ENCODE measurements at places on chromosomes 11 and 22. TPM values are rescaled to one million over a fixed set of nuclear protein-coding genes. Genes with fewer than 3 reads are reported as not detected.

- H3K4me3 ChIP-seq, result no peak overlapping the region
- no peaks in the 10 kb centered on the region for H3K36me3 ChIP-seq
- DNase-seq, result no peak
- no peaks in the 10 kb centered on the region for H3K27me3 ChIP-seq
- H3K27ac ChIP-seq, result no peak overlapping the region
Measured at GRCh38 chr11:108890482-108891105, 225.7 kb downstream of the DDX10 start.

OR4A16 gene
- not detected for total RNA-seq

- H3K4me3 ChIP-seq, result no peak overlapping the region
- H3K36me3 ChIP-seq, result no peaks in the 10 kb centered on the region
- DNase-seq, result no peak
- H3K27me3 ChIP-seq, result peaks cover 100% of the 10 kb centered on the region
- H3K4me1 ChIP-seq, result peaks cover 50% of the 10 kb centered on the region
- H3K27ac ChIP-seq, result no peak overlapping the region
Measured at GRCh38 chr11:44307340-44308099, 2.4 kb downstream of the ALX4 start.

DNA sequence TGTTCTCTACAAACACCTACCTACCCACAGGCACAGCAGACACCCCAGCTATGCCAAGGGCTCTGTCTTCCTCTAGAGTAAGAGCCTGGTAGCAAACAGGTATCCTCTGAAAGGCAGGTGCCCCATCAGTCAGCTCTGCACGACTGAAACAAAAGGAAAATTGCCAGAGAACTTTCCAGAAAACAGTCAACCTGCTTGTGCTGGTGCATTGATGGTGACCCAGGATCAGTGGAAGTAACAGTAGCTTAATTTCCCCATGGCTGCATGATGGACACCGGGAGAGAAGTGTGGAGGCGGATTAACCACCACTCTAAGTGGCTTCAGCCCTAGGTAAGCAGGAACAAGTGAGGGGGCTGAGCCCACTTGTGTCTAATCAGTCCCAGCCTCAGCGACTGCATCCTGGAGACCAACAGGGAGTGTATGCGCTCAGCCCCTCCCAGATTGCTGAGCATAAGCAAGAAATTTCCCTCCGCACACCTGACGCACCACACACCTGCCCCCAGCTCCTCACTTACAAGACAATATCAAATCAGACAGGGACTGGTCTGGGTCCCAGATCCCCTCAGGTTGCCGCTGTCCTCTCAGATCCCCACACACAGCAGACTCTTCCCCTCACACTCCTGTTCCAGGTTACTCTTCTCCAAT lies 70.7 kb upstream of the IGLL5 start:
- H3K36me3 ChIP-seq, result no peaks in the 10 kb centered on the region
- H3K4me3 ChIP-seq, result no peak overlapping the region
- DNase-seq, result no peak
- H3K27me3 ChIP-seq, result no peaks in the 10 kb centered on the region

ABCG4 gene
- under 0.01 TPM for total RNA-seq

FXYD2 gene
- 4.8 TPM for total RNA-seq

B4GALNT4 gene
- total RNA-seq, result 9.1 TPM

- peak overlapping the region; percentile 63 for H3K27ac ChIP-seq
- peaks cover 32% of the 10 kb centered on the region for H3K4me1 ChIP-seq
- no peaks in the 10 kb centered on the region for H3K36me3 ChIP-seq
- no peaks in the 10 kb centered on the region for H3K27me3 ChIP-seq
Measured at GRCh38 chr11:74683279-74683871, 47.9 kb downstream of the CHRDL2 start.

GRCh38 chr11:70622091-70622490 lies 223.8 kb downstream of the CTTN start:
- H3K4me3 ChIP-seq, result no peak overlapping the region
- H3K4me1 ChIP-seq, result no peaks in the 10 kb centered on the region
- H3K27ac ChIP-seq, result no peak overlapping the region
- DNase-seq, result no peak
- no peaks in the 10 kb centered on the region for H3K36me3 ChIP-seq

- peak; percentile 56 for DNase-seq
- no peaks in the 10 kb centered on the region for H3K4me1 ChIP-seq
- no peak overlapping the region for H3K27ac ChIP-seq
- no peaks in the 10 kb centered on the region for H3K27me3 ChIP-seq
- H3K4me3 ChIP-seq, result no peak overlapping the region
- peaks cover 23% of the 10 kb centered on the region for H3K36me3 ChIP-seq
Measured at GRCh38 chr22:20064545-20065262, 15.3 kb upstream of the DGCR8 start.

LRRC10B gene
- 4.4 TPM for total RNA-seq

SMTNL1 gene
- not detected for total RNA-seq

SEPTIN5 gene
- total RNA-seq, result 14.5 TPM

USP28 gene
- 29.6 TPM for total RNA-seq

FOLR2 gene
- total RNA-seq, result 41.0 TPM

DNA sequence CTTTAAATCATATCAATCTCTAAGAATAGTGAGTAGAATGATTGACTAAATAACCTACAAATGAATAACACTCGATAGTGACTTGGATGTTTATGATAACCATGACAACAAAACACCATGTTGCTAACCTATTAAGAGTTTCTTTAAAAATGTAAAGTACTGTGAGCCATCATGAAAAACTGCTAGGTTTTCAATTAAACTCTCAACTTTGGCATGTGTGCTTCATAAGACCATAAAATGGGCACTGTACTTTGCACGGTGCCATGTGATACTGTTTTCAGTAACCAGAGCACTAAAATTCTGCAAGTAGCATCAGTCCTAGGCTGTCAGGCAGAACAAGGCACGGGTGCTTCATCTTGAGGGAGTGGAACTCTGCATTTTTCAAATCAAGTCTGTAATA lies 96.2 kb upstream of the TRIM77 start:
- no peaks in the 10 kb centered on the region for H3K36me3 ChIP-seq
- no peaks in the 10 kb centered on the region for H3K4me1 ChIP-seq
- no peaks in the 10 kb centered on the region for H3K27me3 ChIP-seq
- DNase-seq, result no peak

DNA sequence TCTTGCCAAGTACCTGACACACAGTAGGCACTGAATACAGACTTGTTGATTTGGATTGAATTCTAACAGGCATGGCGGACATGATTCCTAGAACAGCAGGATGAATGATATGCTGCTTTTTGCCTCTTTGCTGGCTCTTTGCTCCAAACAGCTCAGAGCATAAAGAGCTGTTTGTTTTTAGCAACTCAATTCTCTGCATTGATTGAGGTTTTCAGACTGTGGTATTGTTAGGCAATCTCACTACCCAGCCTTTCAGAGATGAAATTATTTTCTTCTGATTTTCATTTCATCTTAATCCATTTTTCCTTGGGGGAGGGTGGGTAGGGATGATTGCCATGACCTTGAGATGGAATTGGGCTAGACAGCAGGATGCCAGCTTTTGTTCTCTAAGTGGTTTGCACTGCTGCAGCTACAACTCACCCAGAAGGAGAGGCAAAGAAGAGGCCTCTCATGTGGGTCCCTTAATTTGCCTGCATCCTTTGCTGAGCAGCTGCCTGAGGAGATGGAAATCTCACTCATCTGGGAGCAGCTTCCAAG lies 20.5 kb downstream of the COA4 start:
- no peak for DNase-seq
- no peaks in the 10 kb centered on the region for H3K27me3 ChIP-seq
- H3K36me3 ChIP-seq, result no peaks in the 10 kb centered on the region
- no peak overlapping the region for H3K27ac ChIP-seq

- DNase-seq, result no peak
- H3K4me3 ChIP-seq, result no peak overlapping the region
- no peaks in the 10 kb centered on the region for H3K27me3 ChIP-seq
- no peak overlapping the region for H3K27ac ChIP-seq
- no peaks in the 10 kb centered on the region for H3K36me3 ChIP-seq
Measured at GRCh38 chr11:130217133-130218031, 57.8 kb downstream of the ST14 start.

- H3K36me3 ChIP-seq, result no peaks in the 10 kb centered on the region
- H3K27me3 ChIP-seq, result peaks cover 37% of the 10 kb centered on the region
- peak overlapping the region; percentile 52 for H3K4me3 ChIP-seq
- H3K4me1 ChIP-seq, result peaks cover 31% of the 10 kb centered on the region
Measured at GRCh38 chr11:17734986-17735817, 621 bp downstream of the KCNC1 start.

TMEM45B gene
- total RNA-seq, result 0.95 TPM

DNA sequence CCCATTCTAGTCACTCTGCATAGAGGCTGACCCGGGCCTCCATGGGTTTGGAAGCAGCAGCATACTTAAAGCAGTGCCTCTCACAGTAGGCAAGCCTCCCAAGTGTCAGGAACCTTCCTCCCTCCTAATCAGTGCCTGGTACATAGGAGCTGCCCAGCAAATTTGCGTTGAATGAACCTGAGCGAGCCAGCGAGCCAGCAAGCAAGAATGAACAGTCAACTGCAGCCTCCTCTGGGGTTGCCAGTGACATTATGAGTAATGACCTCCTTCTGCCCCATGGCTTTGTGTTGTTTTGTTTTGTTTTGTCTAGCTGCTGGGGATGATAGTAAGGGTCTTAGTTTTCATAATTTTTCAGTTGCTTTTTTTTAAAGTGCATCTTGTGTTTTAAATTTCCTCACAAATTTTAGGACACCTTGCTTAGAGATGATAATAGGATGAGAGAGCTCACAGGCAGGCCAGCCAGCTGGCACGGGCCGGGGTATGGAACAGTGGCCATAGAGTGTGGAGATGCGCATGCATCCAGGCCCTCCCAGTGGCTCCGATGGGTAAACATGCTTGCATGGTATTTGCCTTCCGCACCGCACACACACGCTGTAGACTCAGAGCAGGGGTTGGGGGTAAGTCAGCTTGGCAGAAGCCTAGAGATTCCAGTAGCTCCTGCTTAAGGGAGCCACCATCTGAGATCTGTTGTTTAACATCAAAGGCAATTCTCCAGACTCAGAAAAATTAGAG lies 36.1 kb downstream of the TTC12 start:
- DNase-seq, result no peak
- no peak overlapping the region for H3K27ac ChIP-seq
- no peaks in the 10 kb centered on the region for H3K27me3 ChIP-seq

DNA sequence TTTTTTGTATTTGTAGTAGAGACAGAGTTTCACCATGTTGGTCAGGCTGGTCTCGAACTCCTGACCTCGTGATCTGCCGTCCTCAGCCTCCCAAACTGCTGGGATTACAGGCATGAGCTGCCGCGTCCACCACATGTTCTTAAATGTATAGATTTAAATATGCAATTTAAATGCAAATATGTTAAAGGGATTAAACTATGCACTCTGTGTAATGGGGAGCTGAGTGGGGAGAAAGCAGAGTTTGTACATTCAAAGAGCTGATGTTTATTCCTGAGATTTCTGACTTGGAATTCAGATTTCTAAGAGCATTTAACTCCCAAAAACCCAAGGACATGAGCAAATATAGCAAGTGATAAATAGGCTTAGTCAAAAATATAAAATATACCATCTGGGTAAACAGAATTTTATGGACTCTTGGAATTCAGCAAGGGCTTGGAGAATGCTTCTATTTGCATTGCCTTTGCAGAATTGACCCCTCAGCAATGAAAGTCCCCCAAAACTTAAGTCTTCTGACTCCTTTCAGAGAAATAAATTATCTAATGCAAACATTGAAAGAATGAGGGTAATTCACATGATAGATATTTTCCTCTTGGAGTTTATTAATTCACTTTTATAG lies 170.6 kb downstream of the LUZP2 start:
- no peak for DNase-seq
- H3K4me1 ChIP-seq, result no peaks in the 10 kb centered on the region
- H3K4me3 ChIP-seq, result no peak overlapping the region

- H3K27ac ChIP-seq, result peak overlapping the region; percentile 78
- H3K4me1 ChIP-seq, result peaks cover 30% of the 10 kb centered on the region
- H3K27me3 ChIP-seq, result no peaks in the 10 kb centered on the region
- H3K4me3 ChIP-seq, result no peak overlapping the region
- no peak for DNase-seq
Measured at GRCh38 chr11:43925063-43925931, 17.1 kb upstream of the C11orf96 start.

- no peak overlapping the region for H3K4me3 ChIP-seq
- H3K4me1 ChIP-seq, result no peaks in the 10 kb centered on the region
- H3K27me3 ChIP-seq, result no peaks in the 10 kb centered on the region
- H3K27ac ChIP-seq, result no peak overlapping the region
- no peaks in the 10 kb centered on the region for H3K36me3 ChIP-seq
Measured at GRCh38 chr11:133175103-133175502, 357.2 kb downstream of the OPCML start.

- peaks cover 81% of the 10 kb centered on the region for H3K4me1 ChIP-seq
- H3K27me3 ChIP-seq, result no peaks in the 10 kb centered on the region
- peak; percentile 65 for DNase-seq
Measured at GRCh38 chr11:64762277-64762673, 2.5 kb upstream of the PYGM start.

UPK3A gene
- not detected for total RNA-seq

DNA sequence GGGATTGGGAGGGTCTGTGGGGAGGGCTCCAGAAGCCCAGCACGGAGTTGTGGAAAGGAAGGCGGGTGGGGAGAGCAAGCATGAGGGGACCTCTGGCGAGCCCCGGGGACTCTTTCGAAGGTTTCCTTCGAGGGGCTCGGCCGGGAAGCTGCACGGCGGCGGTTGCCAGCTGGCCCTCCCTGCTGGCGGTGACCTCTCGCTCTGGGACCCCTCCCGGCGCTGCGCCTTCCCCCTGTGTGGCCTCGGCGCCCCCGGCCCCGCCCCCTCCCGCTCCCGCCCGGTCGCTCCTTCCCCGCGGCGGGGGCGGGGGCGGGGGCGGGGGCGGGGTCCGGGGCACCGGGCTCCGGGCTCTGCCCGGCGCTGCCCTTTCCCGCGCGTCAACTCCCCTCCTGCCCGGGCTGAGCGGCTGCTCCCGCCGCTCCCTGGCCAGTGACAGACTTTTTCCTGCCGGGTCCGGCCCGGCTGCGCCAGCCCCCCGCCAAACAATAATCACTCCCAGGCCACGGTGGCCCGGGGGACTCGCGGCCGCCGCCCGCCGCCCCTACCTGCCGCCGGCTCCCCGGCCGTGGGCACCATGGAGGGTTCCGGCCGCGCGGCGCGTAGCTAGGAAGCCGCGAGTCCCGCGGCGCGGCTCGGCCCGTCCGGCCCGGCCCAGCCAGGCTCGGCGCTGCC lies 941 bp downstream of the CLCF1 start:
- peak overlapping the region; percentile 92 for H3K27ac ChIP-seq
- H3K4me1 ChIP-seq, result no peaks in the 10 kb centered on the region
- no peaks in the 10 kb centered on the region for H3K27me3 ChIP-seq

CSF2RB gene
- 3.3 TPM for total RNA-seq

NAALAD2 gene
- 3.9 TPM for total RNA-seq

SAAL1 gene
- total RNA-seq, result 14.4 TPM

GRCh38 chr11:26936109-26936508 lies 57.8 kb upstream of the FIBIN start:
- H3K27me3 ChIP-seq, result no peaks in the 10 kb centered on the region
- H3K4me3 ChIP-seq, result no peak overlapping the region

DDX25 gene
- 1.7 TPM for total RNA-seq

GRCh38 chr22:19789828-19790227 lies 29.2 kb downstream of the TBX1 start:
- no peaks in the 10 kb centered on the region for H3K27me3 ChIP-seq
- H3K4me3 ChIP-seq, result no peak overlapping the region
- H3K4me1 ChIP-seq, result no peaks in the 10 kb centered on the region
- H3K36me3 ChIP-seq, result no peaks in the 10 kb centered on the region
